ENCODE measurements at places on chromosomes 6 and 20. TPM values are rescaled to one million over a fixed set of nuclear protein-coding genes. Genes with fewer than 3 reads are reported as not detected.

The DDX43 gene
- total RNA-seq: not detected

The DNAAF9 gene
- 23.6 TPM for total RNA-seq

DNA sequence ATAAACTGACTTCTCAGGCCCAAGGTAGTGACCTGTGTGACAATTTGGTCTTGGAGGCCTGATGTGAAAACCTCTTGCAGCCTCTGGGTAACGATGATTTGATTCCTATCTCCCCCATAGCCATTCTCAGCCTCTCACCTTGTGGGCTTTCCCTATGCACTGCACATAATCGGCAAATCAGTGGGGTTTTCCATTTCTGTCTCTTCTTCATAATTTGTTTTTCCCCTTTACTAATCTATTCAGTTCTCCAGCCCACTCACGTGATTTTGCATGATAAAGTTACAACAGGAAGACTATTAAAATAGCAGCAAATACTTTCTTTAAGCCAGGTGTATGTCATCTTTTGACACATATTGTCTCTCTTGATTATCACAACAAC lies 893.7 kb downstream of the TFAP2A start:
- no peaks in the 10 kb centered on the region for H3K4me1 ChIP-seq
- DNase-seq: no peak
- H3K36me3 ChIP-seq: no peaks in the 10 kb centered on the region

GRCh38 chr20:52869698-52870501 lies 102.3 kb upstream of the TSHZ2 start:
- no peak overlapping the region for H3K4me3 ChIP-seq
- no peaks in the 10 kb centered on the region for H3K36me3 ChIP-seq
- H3K27me3 ChIP-seq: peaks cover 4% of the 10 kb centered on the region
- no peak for DNase-seq
- no peak overlapping the region for H3K27ac ChIP-seq

DNA sequence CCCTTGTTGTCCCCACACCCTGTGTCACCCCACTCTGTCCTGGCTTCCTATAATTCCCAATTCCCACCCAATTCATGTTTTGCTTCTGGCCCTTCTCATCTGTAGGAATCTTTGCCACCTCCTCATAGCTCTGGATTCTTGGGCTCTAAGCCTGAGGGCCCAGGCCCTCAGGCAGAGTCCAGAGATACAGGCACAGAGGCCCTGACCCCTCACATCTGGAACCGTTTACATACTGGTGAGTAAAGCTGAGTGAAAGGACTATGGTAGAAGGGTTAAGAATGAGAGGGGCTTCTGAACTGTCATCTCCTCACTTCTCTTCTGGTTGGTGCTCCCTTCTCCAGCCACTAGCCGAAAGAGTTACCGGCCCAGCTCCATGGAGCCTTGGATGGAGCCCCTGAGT lies 13.6 kb downstream of the PRRC2A start:
- DNase-seq: no peak
- H3K27ac ChIP-seq: no peak overlapping the region
- H3K4me1 ChIP-seq: peaks cover 6% of the 10 kb centered on the region

Measured in psoas muscle (tissue), 8 donors.